WTC11 (cell line): ENCODE measurements at places on chromosomes 5 and 9. TPM values are rescaled to one million over a fixed set of nuclear protein-coding genes. Genes with fewer than 3 reads are reported as not detected.

GRCh38 chr5:122111460-122111859 is 17.9 kb upstream of the ZNF474 start:
- DNase-seq, result no peak

DNA sequence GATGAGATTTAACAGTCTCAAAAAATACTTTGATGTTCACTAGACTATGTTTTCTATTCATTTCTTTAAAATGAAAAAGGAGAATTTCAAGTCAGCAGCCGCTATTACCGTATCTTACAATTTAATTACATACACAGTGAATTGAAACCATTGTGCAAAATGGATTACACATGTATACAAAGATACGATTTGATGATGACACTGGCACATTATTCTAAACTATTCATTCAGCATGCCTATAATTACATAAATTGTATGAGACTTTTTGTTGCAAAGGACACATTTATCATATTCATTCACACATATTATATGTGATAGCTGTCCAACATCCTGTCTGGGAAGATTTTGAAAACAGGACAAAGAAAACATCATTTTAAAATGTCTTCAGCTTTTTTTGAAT is 118.3 kb upstream of the VCAN start:
- no peak for DNase-seq

PHPT1 gene
- total RNA-seq, result 138 to 176 TPM (median 173 TPM) in 3 replicates

- DNase-seq, result no peak
Measured at GRCh38 chr5:2801577-2802525, 50.4 kb upstream of the IRX2 start.

GRCh38 chr5:151128817-151129216 is 28.8 kb downstream of the ANXA6 start:
- DNase-seq, result no peak

DNA sequence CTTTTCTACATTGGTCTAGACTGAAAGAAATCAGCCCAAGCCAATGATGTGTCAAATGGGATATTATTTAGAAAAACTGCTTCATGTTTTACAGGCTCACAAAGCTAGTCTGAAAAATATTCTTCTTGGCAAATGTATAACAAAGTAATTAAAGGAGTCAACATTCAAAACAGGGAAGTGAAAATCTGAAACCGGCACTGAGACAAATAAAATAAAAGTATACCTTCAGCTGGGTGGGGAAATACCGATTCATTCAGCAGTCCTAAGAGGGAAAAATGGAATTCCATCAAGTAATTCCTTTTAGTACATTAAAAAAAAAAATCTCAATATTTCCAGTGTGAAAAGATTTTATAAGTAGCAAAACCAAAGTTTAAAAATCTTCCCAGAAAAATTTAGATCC is 259.6 kb upstream of the SLC24A2 start:
- no peak for DNase-seq

DNA sequence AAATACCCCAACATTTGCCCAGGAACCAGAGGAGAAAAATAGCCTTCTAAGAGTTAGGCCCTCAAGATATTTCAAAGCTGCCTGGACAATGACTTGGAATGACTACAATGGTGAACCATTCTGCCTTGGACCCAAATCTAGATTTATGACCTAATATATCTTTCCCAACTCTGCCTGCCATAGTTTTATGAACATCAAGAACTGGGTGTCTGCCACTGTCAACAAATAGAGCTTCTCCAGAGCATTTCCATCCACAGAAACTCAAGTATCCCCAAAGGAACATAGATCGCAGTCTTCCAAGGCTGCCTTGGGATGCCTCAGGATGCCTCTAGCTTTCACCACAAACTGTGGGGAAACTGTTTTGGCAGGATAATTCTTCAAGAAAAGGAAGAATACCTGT is 48.2 kb upstream of the NFIB start:
- DNase-seq, result no peak
